ENCODE measurements at places on chromosomes 2 and 18.

GRCh38 chr2:149899390-149899789 lies 311.8 kb upstream of the MMADHC start:
- DNase-seq: no peak

DNA sequence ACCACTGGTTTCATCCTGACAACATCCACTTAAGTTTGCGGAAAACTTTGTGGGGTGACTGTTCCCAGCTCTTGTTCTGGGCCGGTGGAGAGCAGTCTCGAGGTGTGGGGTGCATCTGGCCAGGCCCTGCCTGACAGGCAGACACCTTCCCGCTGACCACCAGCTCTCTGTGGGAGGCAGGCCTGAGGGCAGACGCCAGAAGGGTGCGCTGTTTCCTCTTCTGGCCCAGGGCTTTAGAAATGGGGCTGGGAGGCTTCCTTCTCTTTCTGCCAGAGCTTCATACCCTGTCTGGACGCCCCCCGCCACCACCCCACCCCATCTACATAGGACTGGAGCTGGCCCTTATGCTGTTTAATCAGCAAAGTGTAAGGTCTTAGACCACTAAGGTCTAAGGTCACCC lies 263.8 kb downstream of the LOXHD1 start:
- no peak for DNase-seq

GRCh38 chr2:57696016-57696415 lies 350.6 kb upstream of the VRK2 start:
- DNase-seq: no peak

DNA sequence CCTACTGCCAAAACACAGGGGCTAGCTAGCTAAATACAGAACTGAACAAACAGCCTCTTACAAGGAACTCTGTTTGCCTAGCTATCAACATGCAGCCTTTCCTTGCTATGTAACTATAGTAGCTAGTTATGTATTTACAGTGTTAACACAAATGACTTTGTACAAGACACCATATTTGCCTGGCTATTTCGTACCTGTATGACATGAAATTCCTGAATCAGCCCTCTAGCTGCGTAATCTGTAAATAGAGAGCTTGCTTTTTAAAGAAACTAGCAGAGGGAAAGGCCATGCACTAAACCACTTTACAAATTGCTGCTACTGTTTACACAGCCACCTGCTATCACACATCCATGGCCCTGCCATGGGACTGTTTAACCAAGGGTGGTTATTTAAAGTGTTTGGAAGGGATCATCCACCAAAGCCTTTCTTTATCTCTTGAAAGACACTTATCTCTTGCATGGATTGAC lies 248.7 kb downstream of the TFCP2L1 start:
- no peak for DNase-seq

Data from dermis blood vessel endothelial cell (primary cell).